ENCODE measurements at places on chromosomes 16 and 17. TPM values are rescaled to one million over a fixed set of nuclear protein-coding genes. Genes with fewer than 3 reads are reported as not detected.

DNA sequence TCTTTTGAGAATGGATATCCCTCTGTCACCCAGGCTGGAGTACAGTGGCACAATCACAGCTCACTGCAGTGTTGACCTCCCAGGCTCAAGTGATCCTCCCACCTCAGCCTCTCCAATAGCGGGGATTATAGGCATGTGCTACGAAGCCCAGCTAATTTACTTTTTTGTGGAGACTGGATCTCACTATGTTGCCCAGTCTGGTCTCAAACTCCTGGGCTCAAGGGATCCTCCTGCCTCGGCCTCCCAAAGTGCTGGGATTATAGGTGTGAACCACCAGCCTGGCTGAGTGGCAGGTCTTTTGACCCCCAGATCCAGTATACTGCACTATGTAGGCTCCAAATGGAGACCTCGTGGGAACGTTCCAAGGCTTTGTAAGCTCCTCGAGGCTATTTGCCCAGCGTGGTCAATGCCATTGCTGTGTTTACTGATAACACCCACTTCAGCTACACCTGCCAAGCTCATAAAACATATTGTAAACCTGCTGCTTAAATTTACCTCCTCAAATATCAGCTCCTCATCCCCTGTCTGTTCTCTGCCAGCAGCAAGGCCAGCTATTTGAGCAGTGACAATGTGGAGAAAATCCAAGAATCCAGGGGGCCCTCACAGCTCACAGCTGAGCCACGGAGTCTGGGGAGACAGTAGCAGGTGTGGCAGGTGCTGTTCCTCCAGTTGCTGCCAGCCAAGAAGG, 16.2 kb upstream of the KIFC3 start:
- H3K36me3 ChIP-seq: no peaks in the 10 kb centered on the region
- no peak for DNase-seq
- no peaks in the 10 kb centered on the region for H3K4me1 ChIP-seq
- H3K27me3 ChIP-seq: peaks cover 3% of the 10 kb centered on the region

- H3K4me1 ChIP-seq: no peaks in the 10 kb centered on the region
- DNase-seq: no peak
- H3K4me3 ChIP-seq: no peak overlapping the region
- peaks cover 11% of the 10 kb centered on the region for H3K36me3 ChIP-seq
- no peaks in the 10 kb centered on the region for H3K27me3 ChIP-seq
Observed at GRCh38 chr17:57329380-57330214, 73.3 kb downstream of the MSI2 start.

DNA sequence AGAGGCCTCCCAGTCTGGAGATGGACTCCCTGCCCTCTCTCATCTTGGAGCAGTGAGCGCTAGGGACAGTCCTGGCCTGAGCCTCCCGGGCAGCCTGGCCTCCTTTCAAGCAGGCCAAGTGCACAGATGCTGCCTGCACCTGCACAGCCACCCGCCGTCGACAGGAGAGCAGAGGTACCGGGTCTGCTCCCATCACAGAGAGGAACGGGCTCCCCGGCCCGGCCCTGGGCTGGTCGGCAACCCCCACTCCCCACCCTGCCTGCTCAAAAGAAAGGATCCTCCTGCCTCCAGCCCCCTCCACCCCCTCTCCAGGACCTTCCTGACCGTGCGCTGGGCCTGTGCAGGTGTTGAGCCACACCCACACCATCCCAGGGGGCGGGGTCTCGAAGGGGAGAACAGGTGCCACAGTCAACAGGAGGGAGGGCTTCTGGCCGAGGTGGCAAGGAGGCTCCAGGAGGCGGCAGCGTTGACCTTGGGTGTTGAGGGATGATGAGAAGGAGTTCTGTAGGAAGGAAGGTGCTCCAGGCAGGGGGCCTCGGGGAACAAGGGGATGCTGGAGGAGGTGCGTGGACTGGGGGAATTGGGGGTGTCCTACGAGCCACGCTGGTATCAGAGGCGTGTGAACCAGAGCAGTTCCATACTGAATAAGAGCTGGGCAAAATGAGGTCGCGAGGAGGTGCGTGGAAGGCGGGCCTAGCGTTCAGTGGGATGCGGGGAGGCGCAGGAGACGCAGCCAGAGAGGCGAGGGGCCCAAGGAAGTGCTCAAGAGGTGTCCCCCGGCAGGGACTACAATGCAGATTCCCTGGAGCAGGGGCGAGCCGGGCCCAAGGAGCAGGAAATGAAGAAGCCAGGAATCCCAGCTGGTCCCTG, 967 bp upstream of the CDH15 start:
- H3K27me3 ChIP-seq: peaks cover 51% of the 10 kb centered on the region
- H3K27ac ChIP-seq: no peak overlapping the region
- peaks cover 37% of the 10 kb centered on the region for H3K4me1 ChIP-seq
- H3K36me3 ChIP-seq: no peaks in the 10 kb centered on the region

DNA sequence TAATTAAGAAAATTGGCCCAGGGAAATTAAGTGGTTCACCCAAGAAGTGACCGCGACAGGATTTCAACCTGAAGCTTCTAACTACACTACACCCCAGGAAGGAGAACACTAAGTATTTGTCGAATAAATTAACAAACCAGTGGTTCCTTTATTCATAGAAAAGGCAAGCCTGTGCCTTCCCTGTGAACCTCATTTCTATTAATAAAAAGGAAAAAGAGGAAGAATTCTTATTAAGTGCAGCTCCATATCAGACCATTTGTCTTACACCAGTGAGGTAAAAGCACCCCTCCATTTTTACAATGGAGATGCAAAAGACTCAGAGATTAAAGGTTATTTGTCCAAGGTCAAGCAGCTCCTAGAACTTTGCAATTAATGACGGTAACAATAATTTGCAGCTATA, 1.7 kb downstream of the COPS3 start:
- no peak overlapping the region for H3K4me3 ChIP-seq
- H3K27ac ChIP-seq: no peak overlapping the region
- no peaks in the 10 kb centered on the region for H3K36me3 ChIP-seq
- peaks cover 25% of the 10 kb centered on the region for H3K4me1 ChIP-seq
- DNase-seq: no peak
- H3K27me3 ChIP-seq: no peaks in the 10 kb centered on the region

DNA sequence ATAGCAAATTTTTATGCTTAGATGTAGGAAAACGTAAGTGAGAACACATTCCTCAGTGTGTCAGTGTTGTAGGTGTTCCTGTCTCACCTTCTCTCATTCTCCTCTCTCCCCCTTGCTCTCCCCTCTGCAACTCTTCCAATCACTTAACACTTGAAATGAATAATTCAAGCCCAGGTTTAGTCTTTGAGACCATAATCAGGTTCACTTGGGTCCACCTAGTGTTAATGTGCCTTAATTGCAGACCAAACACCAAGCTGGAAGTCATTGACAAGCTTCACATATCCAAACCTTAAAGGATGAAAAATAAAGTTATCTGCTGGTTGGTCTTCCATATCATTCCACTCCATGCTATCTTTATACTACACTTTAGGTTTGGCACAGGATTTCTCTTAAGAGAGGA, 37.0 kb downstream of the STXBP4 start:
- H3K4me1 ChIP-seq: peaks cover 3% of the 10 kb centered on the region
- H3K27ac ChIP-seq: no peak overlapping the region
- H3K27me3 ChIP-seq: no peaks in the 10 kb centered on the region
- H3K4me3 ChIP-seq: no peak overlapping the region
- DNase-seq: no peak
- H3K36me3 ChIP-seq: peaks cover 2% of the 10 kb centered on the region

DNA sequence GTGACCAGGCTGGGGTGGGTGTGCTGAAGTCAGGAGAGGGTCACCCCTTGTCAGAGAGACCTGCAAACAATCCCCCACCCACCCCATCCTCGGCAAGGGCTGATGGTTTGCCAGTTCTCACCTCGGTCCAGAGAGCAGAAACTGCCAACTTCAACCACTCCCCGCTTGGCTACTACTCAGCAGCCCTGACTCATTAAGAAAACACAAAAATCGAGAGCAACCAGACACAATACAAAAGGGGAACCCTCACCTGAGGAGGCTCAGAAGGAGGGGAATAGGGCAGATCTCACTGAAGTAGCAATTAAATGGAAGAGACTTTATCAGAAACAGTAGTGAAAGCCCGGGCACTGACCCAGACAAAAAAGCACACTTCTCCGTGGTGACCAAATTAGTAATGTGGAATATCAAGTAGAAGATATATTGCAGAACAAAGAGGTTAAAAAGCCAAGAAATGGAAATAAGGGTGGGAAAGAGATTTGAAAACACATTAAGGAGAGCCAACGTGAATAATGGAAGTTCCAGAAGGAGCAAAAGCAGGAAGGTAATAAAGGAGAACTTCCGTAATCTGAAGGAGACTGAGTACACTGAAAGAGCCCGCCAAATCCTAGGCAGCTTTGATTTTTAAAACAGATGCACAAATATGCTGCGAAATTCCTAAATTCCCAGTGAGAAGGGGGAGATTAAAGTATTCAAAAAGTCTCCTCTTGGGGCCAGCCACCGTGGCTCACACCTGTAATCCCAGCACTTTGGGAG, 23.6 kb downstream of the CENPV start:
- H3K4me3 ChIP-seq: no peak overlapping the region
- DNase-seq: no peak
- H3K27ac ChIP-seq: no peak overlapping the region
- no peaks in the 10 kb centered on the region for H3K36me3 ChIP-seq
- H3K27me3 ChIP-seq: no peaks in the 10 kb centered on the region
- H3K4me1 ChIP-seq: no peaks in the 10 kb centered on the region

DNA sequence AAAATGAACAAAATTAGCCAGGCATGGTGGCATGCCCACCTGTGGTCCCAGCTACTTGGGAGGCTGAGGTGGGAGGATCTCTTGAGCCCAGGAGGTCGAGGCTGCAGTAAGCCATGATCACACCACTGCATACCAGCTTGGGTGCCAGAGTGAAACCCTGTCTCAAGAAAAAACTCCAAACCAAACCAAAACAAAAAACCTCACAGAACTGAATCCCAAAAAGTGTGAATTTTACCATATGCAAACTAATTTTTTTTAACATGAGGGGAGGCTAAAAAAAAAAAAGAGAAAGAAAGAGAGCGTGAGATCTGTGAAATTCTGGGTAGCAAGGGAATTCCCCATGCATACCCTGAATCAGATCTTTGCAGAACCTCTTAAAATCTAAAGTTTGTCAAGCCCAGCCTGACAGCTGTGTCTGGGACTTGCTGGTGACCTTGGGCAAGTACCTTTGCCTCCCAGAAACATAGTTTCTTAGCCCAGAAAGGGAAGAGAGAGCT, 17.1 kb upstream of the CDH1 start:
- no peaks in the 10 kb centered on the region for H3K36me3 ChIP-seq
- no peak for DNase-seq
- H3K4me3 ChIP-seq: no peak overlapping the region
- H3K4me1 ChIP-seq: no peaks in the 10 kb centered on the region

- H3K27me3 ChIP-seq: peaks cover 4% of the 10 kb centered on the region
- H3K4me3 ChIP-seq: no peak overlapping the region
- H3K27ac ChIP-seq: no peak overlapping the region
Observed at GRCh38 chr17:72446525-72447250, 325.9 kb downstream of the SOX9 start.

- H3K4me3 ChIP-seq: no peak overlapping the region
- no peak overlapping the region for H3K27ac ChIP-seq
- no peak for DNase-seq
- H3K27me3 ChIP-seq: no peaks in the 10 kb centered on the region
Observed at GRCh38 chr16:3850544-3850899, 30.0 kb downstream of the CREBBP start.

- no peaks in the 10 kb centered on the region for H3K36me3 ChIP-seq
- H3K4me3 ChIP-seq: no peak overlapping the region
- no peak for DNase-seq
- H3K27ac ChIP-seq: no peak overlapping the region
Observed at GRCh38 chr16:82091241-82091640, 56.2 kb downstream of the HSD17B2 start.

- no peak for DNase-seq
- H3K4me3 ChIP-seq: no peak overlapping the region
- no peaks in the 10 kb centered on the region for H3K27me3 ChIP-seq
- H3K27ac ChIP-seq: no peak overlapping the region
- H3K4me1 ChIP-seq: peaks cover 7% of the 10 kb centered on the region
Observed at GRCh38 chr17:63653050-63653449, 30.8 kb downstream of the MAP3K3 start.

DNA sequence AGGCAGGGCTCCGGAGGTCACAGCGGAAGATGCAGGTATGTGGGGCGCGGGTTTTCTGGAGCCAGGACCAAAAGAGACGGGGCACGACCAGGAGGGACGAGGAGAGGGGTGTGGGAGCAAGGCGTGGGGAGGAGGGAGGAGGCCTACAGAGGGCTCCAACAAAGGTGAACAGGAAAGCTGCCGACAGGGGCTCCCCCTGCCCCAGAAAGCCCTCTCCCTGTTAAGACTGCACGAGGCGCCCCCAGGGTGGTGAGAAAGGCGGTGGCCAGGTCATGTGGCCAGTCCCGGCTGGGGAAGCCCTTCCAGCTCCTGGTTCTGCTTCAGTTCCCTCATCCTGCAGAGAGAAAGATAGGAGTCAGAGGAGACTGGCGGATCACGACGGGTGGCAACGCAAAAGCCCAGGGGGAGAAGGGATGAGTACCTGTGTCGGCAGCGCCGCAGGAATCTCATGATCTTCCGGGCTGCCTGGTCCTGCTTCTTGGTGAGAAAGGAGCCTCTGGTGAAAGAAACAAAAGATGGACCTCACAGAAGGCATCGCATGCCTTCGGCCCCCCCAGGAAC, 949 bp upstream of the SPAG7 start:
- peaks cover 36% of the 10 kb centered on the region for H3K4me1 ChIP-seq
- H3K36me3 ChIP-seq: peaks cover 4% of the 10 kb centered on the region
- no peaks in the 10 kb centered on the region for H3K27me3 ChIP-seq
- peak overlapping the region; percentile 70 for H3K27ac ChIP-seq
- peak overlapping the region; percentile 81 for H3K4me3 ChIP-seq

DNA sequence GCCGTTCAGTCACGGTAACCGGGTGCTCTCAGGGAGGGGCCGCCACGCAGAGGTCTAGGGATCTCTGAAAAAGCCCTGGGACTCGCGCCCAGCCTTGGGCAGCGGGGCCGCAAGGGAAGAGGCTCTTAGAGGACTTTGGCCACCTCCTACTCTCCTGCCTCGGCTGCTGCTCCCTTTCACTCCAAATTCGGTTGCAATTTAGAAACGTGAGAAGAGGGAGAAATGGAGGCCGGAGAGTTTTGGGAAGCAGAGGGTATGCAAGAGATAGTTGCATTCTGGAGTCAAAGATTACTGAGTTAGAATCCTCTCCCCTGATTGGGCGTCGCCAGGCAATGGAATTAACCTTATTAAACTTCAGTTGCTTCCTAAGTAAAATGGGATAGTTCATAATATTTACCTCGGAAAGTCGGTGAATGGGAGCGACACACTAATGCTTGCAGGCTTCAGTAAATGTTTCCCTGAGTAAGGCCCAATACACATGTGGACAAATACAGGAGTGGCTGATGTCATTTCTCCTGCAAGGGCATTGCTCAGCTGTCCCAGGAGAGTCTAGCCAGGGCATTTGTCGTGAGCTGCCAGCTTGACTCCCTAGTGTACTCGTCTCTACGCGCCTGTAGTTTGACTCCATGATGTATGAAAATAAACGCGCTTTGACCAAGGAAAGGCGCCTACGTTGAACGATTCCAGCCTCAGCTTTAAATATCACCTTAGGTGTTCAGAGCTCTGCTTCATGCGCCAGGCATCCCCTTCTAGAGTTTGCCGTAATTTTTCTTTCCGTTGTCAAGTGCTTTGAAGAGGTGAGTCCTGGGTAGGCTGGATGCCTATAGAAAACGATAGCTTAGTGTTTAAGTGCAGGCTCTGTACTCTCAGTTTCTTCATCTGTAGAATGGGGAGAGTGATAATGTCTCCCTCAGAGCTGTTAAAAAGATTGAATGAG, 667 bp downstream of the OGFOD1 start:
- peak overlapping the region; percentile 87 for H3K4me3 ChIP-seq
- H3K27me3 ChIP-seq: no peaks in the 10 kb centered on the region
- H3K36me3 ChIP-seq: peaks cover 35% of the 10 kb centered on the region

CD300C gene
- total RNA-seq: not detected

PRSS33 gene
- total RNA-seq: not detected

JPT2 gene
- total RNA-seq: 41.3 TPM
